ENCODE measurements at places on chromosomes 3 and 15. TPM values are rescaled to one million over a fixed set of nuclear protein-coding genes. Genes with fewer than 3 reads are reported as not detected.

DNASE1L3 gene
- total RNA-seq = not detected

EIF4E3 gene
- total RNA-seq = 1.7 TPM

PEX5L gene
- 2.8 TPM for total RNA-seq

TIMP4 gene
- 15.6 TPM for total RNA-seq

EID1 gene
- 291 TPM for total RNA-seq

HAPLN3 gene
- total RNA-seq = 0.87 TPM

SLC51B gene
- 1.5 TPM for total RNA-seq

ADAMTS7 gene
- total RNA-seq = 10.9 TPM

CEP19 gene
- 2.8 TPM for total RNA-seq

CIP2A gene
- 5.8 TPM for total RNA-seq

ZPLD1 gene
- not detected for total RNA-seq

SPINK8 gene
- not detected for total RNA-seq

XIRP1 gene
- total RNA-seq = not detected

LYSMD4 gene
- 14.8 TPM for total RNA-seq

COL8A1 gene
- 45.4 TPM for total RNA-seq
